ENCODE measurements at places on chromosomes 16 and 17. TPM values are rescaled to one million over a fixed set of nuclear protein-coding genes. Genes with fewer than 3 reads are reported as not detected.

Gene BAIAP3
- 6.8 TPM for polyA plus RNA-seq

Gene C17orf67
- polyA plus RNA-seq, result 2.2 TPM

Gene CES5A
- not detected for polyA plus RNA-seq

Gene PYY
- not detected for polyA plus RNA-seq

GRCh38 chr16:87369117-87369765 is 14.3 kb downstream of the FBXO31 start:
- DNase-seq, result no peak

DNA sequence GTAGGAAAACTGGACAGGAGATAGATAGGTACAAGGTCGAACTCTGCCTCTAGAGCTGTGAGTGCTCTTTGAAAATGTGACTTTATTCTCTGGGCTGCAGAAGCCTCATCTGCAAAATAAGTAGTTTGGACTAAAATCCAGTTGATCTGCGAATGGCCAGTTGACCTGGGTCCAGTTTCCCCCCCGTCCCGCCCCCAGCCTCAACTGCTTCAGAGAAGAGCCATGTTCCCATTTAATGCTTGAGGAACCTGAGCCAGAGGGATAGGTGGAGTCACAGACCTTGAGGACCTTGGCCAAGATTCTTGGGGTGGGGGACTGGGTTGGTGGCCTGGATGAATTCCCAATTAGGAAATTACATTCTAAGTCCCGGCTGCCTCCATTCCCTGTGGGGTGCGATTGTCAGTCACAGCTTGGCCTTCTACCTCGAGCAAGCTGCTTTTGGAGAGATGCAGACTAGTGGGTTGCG is 14.1 kb downstream of the TBX2 start:
- DNase-seq, result no peak

- DNase-seq, result no peak
Measured at GRCh38 chr16:68147444-68147843, 62.3 kb downstream of the NFATC3 start.

GRCh38 chr16:87780385-87780989 is 14.7 kb upstream of the KLHDC4 start:
- peak; percentile 43 for DNase-seq

- no peak for DNase-seq
Measured at GRCh38 chr17:73731733-73732132, 87.5 kb upstream of the SDK2 start.

GRCh38 chr17:82636626-82637598 is 11.3 kb downstream of the WDR45B start:
- DNase-seq, result no peak

DNA sequence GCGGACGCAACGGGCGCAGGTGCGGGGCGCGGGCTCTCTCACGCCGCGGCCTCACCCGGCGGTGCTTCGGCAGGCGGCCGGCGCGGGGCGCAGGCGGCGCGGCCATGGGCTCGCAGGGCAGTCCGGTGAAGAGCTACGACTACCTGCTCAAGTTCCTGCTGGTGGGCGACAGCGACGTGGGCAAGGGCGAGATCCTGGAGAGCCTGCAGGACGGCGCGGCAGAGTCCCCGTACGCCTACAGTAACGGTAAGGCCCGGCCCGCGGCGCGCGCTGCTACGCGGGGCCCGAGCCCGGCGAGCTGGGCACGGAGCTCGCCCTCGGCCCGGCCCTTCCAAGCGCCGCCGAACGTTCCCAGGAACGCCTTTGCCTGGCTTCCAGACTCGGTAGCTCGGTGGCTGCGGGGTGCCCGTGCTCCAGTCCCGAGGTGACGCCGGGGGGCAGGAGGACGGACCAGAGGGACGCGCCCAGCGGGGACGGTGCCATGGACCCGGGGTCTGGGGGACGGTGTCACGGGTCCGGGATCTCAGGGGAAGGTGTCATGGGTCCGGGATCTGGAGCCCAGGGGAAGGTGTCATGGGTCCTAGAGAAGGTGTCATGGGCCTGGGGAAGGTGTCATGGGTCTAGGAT is 435 bp downstream of the RAB40C start:
- peak; percentile 40 for DNase-seq
